ENCODE measurements at places on chromosomes 3 and 15.

DNA sequence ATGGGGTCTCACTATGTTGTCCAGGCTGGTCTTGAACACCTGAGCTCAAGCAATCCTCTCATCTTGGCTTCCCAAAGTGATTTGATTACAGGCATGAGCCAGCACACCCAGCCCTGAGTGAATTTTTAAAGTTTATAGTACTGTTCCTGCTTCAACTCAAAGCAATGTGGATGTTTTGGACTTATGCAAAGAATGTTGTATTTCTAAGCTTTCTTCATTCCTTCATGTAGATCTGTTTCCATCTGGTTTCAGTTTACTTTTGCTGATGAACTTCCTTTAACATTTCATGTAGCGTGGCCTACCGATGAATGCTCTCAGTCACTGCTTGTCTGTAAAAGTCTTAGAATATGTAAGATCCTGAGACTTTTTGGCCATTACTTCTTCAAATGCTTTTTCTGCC lies 23.2 kb downstream of the NRG4 start:
- DNase-seq: no peak

DNA sequence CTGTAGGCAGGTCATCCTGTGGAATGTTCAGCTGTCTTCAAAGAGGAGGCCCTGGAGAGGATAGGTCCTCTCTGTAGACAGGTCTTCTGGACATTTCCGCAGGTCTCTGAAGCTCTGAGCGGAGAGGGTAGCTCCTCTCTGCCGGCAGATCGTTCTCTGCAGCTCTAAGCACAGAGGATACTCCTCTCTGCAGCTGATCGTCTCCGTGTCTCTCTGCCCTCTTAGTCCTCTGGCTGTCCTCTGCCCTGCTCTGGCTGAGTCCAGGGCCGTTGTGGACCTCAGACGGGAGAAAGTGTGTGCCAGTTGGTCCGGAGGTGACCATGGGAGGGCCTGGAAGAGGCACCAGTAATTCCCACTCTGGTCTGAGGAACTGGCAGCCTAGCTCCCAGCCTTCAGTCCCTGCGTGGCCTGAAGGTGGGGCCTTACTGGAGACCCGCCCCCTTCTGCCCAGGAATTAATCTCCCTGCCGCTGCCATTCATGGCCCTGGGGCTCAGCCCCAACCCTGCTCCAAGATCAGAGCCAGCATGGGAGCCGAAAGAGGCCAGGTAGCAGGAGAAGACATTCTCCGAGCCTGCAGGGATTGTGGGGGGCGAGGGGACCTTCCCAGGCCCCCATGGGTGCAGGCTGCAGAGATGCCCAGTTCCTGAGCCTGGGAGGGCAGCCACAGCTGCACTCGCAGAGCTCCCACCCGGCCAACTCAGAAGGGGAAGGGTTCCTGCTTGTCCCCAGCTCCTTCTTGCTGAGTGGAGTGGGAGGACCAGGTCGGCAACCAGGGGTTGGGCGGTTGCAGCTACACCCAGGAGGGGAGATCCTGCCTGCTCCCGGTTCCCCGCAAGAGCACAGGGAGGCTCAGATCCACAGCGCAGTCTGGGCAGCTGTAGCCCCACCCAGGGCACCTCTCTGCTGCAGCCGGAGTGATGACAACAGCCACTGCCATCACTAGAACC lies 488.7 kb downstream of the RSL24D1 start:
- no peak for DNase-seq

DNA sequence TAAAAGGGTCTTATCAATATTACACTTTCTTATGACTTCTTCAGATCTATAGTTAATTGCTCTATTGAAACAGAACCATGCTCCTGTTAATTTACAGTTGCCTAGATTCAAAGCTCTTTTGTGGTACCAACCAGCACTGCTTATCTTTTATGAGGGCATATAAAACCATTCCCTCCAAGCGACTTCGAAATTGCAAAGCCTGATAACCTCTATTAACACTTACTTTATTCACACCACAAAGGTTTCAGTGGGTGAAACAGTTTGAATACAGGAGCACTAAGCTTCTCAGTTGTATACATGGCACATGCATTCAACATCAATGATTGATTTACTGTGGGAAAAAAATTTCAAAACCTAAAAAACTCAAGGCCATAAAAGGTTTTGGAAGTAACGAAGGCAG lies 74.9 kb upstream of the PPIB start:
- no peak for DNase-seq

- DNase-seq: no peak
Observed at GRCh38 chr3:15315003-15315402, 17.4 kb downstream of the SH3BP5 start.

DNA sequence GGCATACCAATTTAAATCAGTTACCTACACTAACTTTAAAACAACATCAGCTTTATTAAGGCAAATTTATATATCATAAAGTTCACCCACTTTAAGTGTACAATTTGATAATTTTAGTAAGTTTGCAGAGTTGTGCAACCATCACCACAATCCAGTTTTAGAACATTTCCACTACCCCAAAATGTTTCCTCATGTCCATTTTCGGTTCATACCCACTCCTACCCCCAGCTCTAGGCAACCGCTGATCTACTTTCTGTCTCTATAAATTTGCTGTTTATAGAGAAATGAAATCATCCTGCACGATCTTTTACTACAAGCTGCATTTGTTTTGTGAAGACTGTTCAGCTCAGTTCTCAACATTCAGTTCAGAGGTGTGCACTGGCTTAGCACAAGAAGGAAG lies 31.5 kb upstream of the FAM81A start:
- no peak for DNase-seq

- no peak for DNase-seq
Observed at GRCh38 chr3:184583578-184584451, 22.2 kb downstream of the EPHB3 start.

- DNase-seq: no peak
Observed at GRCh38 chr3:69651765-69652164, 87.5 kb upstream of the MITF start.

- no peak for DNase-seq
Observed at GRCh38 chr3:43727930-43728329, 37.2 kb downstream of the ABHD5 start.

- DNase-seq: no peak
Observed at GRCh38 chr15:32683906-32684584, 33.8 kb upstream of the GREM1 start.

- no peak for DNase-seq
Observed at GRCh38 chr3:38108649-38109579, 28.0 kb downstream of the ACAA1 start.

- no peak for DNase-seq
Observed at GRCh38 chr3:68342426-68342825, 589.9 kb downstream of the TAFA4 start.

GRCh38 chr3:196268284-196269163 lies 19.0 kb downstream of the PCYT1A start:
- DNase-seq: no peak

DNA sequence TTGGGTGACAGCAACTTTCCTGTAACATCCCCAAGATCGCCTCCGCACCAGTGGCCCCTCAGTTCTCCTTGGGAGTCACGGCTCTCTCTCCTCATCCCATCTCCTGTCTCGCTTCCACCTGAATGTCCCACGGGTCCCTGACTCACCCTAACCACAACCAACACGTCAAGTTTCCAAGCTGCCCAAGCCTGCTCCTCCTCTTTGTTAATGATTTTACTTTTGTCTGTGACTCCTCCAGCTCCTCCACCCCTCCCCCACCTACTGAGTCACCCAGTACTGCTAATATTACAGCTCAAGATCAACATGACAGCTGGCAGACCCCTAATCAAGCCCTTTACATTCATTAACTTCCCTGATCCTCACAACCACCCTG lies 39.3 kb downstream of the BDH1 start:
- DNase-seq: no peak

GRCh38 chr15:98452238-98452637 lies 196.1 kb upstream of the IGF1R start:
- DNase-seq: no peak

DNA sequence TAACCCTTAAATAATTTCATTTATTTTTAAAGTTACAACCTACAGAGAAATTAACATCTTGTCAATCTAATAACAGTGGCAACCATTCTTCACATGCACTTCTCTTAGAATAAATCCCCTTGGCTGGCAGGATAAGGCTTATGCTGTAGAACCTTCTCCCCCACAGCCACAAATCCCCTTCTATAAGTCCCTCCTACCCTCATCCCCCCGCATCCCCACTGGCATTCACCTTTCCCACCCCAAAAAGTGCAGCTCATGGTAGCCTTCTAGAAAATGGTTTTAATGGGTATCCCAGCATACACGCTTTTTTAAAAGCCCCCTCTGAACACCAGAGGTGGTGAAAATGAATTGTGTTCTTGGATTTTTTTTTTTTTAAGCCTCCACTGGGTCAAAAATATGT lies 49.2 kb downstream of the CAPN7 start:
- DNase-seq: no peak

- DNase-seq: no peak
Observed at GRCh38 chr15:81375461-81375860, 1.4 kb upstream of the TMC3 start.

- DNase-seq: no peak
Observed at GRCh38 chr3:70182166-70182565, 130.3 kb downstream of the MDFIC2 start.

DNA sequence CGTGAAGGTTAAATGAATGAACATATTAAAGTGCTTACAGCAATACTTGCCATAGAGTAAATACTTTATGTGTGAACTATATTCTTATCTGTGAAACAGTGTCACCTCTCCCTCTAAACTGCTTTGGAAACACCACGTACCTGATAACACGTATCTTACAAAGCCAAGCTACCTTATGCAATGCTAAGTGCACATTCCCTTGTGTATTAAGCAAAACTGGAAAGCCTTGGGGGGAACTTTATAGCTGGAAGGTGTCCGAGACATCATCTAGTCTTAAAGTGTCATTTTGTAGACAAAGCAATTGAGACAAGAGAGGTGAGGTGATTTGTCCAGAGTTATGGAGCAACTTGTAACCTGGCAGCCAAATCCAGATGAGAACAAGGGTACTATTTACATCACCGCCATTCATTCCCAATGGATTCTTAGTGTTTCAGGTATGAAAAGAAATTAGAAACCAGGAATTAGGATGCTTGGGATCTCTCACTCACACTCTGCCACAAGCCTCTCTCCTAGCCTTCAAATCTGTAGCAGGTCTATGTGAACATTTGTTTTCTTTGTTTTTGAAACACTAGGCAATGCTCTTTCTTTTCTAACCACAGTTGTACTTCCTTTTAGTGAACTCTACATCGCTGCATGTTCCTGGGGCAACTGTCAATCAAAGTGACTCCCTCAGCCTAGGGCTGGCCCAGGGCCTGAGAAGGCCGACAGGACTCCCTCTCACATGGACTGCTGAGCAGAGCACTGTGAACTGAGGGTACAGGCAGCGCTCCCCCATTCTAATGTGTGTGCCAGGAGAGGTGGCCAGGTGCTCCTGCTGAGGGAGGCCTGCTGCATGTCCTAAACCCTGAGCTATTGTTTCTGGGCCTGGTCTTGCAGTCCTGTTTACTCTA lies 13.9 kb upstream of the MGLL start:
- no peak for DNase-seq

GRCh38 chr15:40857601-40858341 lies 13.9 kb downstream of the SPINT1 start:
- peak; percentile 77 for DNase-seq

DNA sequence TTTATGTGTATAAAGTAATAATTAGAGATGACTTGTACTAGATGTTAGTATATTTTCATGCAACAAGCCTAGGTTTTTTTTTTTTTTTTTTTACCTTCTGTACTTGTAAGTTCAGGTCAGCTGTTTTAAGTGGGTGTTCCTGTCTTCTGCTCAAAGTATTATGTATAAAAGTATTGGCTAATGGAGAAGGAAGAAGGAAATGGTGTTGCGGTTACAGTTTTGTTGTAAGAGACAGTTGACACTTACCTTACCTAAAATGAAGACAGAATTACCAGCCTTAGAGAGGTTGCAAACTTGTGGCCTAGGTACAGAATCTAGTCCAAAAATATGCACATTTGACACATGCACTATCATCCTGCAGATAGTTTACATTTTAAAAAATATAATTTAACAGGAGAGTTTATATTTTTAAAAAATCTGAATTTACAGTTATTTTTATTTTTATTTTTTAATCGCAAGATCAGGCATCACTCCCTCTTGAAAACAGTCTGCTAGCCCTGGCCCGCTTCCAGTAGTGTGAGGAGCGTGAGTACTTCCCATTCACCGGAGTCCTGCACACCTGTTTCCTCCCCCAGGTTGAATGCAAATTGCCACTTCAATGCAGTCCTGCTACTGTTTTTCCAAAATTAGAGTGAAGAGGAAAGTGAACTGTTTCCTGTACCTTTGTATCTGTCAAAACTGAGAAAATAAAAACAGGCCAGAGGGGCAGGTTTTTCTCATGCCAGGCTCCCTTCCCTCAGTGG lies 224.3 kb upstream of the SOX2 start:
- DNase-seq: no peak

DNA sequence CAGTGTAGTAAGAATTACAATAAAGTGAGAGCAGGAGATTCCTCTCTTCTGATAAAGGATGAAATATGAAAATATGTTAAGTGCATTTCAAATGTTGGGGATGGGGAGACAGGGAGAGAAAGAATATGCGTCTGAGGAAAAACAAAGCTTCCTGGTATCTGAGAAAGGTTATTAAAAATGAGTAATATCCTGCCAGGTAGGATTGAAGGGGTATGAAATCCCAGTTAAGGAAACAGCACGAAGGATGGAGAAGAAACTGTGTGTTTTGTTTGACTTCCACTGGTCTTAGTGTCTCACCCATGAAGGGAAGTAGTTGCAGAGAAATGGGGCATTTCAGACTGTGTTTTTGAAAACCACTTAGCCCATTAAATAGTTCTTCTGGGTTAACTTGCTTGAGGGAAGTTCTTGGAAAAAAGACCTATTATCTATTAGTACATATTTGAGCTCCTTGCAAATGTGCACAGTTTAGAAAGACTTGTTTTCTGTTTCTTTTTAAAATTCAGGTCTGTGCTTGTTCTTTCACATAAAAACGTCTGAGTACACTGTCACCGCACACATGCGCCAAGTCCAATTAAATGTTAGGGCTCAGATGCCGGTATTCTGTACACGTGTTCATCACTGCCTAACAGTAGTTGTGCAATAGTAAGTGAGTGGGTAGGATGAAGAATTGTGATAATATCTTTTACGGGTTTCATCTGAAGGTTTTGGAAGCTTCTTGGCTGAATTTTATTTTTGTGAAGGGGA lies 196.1 kb upstream of the P2RY1 start:
- no peak for DNase-seq

Data from activated T-cell treated with anti-CD3 and anti-CD28 coated beads for 1 hour (primary cell).